ENCODE measurements at places on chromosomes 7 and 10.

DNA sequence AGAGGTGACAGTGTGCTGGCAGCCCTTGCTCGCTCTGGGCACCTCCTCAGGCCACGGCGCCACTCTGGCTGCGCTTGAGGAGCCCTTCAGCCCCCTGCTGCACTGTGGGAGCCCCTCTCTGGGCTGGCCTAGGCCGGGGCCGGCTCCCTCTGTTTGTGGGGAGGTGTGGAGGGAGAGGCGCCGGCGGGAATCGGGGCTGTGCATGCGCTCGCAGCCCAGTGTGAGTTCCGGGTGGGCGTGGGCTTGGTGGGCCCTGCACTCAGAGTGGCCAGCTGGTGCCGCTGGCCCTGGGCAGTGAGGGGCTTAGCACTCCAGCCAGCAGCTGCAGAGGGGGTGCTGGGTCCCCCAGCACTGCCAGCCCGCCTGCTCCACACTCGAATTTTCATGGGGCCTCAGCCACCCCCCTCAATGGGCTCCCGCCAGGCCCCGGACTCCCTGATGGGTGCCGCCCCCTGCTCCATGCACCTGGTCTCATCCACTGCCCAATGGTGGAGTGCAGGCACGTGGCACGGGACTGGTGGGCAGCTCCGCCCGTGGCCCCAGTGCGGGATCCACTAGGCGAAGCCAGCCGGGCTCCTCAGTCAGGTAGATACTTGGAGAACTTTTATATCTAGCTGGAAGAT is 96.7 kb upstream of the BET1 start:
- no peak for DNase-seq

GRCh38 chr10:103054621-103055020 is 136.5 kb downstream of the CNNM2 start:
- DNase-seq: no peak

DNA sequence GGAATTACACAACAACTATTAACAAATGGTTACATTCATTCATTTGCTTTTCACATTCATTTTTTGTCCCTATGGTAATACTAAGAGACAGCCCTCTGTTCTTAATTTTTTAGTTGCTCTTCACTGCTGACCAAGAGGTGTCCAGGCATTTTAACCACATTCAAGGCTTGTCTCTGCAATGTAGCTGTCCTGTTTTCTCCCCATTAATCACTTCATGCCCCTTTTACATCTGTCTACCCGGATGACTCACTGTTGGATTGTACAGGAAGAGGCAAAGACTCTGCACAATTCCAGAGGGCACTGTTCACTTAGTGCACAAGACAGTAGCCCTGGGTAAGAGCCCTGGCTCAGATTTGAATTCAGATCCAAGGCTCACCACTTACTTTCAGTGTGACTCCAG is 168.5 kb downstream of the NOC3L start:
- no peak for DNase-seq

DNA sequence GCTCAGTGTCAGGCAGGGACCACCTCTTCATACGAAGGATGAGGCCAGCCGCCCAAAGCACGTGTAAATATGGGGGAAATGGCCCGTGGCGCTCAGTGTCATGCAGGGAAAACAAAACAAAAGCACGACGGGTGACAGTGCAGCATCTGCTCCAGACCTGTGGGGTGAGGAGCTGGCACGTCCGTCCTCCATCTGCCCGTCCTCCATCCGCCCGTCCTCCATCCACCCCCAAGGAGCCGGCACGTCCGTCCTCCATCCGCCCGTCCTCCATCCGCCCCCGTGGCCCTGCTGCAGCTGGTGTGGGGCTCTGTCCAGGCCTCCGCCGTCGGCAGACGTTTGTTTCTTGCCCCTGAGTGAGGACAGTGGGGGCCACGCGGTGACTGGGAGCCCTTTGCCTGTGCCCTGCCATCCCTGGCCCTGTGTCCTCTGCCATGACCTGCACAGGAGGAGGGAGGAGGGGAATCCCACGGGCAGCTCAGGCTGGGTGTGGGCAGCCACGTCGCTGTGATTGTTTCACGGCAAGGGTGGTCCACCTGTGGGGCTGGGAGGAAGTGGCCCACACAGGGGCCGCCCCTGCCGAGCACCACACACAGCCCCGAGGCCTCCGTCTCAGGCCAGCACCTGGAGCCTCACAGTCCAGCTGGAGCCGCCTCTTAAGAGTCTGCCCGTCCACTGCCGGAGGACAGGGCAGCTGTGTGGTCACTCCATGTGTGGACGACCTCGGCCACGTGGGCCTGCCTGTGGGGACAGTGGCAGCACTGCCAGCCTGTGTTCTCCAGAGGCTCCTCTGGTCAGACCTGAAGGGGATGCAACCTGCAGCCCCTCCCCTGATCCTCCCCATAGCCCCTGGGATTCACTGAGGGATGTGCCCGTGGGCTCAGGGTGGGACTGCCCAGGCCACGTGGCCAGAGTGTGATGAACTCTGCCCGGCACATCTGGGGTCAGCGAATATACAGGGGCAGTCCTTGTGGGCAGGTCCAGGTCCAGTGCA is 38.2 kb upstream of the DPYSL4 start:
- no peak for DNase-seq

All from omental fat pad (tissue), 4 donors.